ENCODE measurements at places on chromosomes 7 and 10.
A peak's percentile ranks its signal among the peaks of the same experiment; 100 is the strongest.

DNA sequence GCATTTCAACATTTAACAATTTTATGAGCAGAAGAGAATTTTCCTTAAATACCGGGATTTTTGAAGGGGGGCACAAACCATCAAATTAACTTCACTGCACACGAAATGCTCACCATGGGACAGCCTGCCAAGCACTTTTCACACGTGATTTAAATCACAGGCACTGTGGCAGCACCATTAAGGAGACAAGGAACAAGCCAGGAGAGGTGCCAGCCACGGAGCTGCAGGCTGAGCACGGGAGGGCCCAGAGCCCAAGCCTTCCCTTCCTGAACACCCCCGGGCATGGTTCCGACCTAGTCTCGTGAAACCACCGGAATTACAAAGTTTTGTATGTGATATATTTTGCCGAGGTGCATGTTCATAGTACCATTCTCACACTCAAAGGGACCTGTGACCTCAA lies 13.4 kb downstream of the PITRM1 start:
- DNase-seq, result no peak

DNA sequence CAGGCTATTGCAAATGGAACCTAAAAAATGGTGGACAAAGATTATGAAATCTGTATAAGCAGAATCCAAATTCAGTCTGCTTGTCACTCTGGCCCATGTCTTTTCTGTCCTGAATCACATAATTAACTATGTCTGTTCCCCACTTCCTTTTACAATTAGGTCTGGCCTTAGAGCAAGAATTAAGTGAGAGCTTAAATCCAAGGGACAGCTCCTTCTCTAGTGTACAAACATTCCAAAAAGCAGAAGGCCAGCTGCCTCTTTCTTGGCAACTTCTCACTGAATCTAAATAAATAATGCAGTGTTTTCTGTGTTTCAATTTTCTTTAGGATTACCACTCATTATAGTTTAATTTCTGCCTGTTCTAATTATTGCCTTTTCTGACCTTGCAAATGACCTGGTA lies 39.3 kb upstream of the NEBL start:
- DNase-seq, result no peak

- DNase-seq, result no peak
Observed at GRCh38 chr10:124200011-124200410, 106.6 kb upstream of the CHST15 start.

DNA sequence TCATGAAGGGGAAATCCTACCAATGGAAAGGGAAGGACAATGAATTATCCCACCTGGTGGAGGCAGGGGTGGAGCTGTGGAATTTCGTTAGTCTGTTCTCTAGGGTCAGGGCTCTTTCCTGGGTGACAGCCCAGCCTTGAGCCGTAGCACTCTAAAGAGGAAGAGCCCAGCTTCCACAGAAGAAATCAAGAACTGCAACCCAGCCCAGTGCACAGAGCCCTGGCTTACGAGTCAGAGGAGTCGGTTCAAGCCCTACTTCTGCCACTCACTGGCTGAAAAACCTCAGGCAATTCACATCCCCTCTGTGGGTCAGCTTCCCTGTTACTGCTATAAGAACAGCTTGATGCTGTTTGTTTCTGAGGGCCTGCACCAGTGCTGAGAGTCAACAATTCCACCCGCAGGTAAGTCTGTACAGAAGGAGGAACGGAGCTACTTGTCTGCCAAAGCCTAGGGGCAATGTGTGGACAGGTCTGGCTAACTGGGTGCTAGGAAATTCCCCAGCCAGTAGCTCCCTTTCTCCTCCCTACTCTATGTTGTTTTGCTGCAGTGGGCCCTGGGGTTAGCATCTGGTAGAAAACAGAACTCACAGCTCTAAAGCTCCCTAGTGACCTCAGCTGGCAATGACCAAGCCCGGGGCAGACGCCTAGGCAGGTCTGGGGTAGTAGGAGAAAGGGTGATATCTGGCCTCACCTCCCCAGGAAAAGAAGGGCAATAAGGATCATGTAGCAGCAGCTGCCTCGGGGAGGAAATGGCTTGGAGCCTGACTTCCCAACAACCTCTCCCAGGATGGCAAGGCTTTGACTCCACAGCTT lies 3.3 kb downstream of the AVPI1 start:
- no peak for DNase-seq

GRCh38 chr10:79342811-79343561 lies 4.3 kb upstream of the PPIF start:
- DNase-seq, result peak; percentile 1

- no peak for DNase-seq
Observed at GRCh38 chr7:39702133-39702532, 78.8 kb downstream of the RALA start.

Measured in activated naive CD8-positive, alpha-beta T cell treated with anti-CD3 and anti-CD28 coated beads, Interleukin-2, amount 50 U/mL, for 24 hours (primary cell).